ENCODE measurements at places on chromosomes 1 and 21.

GRCh38 chr1:169681140-169681539 is 30.3 kb downstream of the SELL start:
- no peak for DNase-seq

DNA sequence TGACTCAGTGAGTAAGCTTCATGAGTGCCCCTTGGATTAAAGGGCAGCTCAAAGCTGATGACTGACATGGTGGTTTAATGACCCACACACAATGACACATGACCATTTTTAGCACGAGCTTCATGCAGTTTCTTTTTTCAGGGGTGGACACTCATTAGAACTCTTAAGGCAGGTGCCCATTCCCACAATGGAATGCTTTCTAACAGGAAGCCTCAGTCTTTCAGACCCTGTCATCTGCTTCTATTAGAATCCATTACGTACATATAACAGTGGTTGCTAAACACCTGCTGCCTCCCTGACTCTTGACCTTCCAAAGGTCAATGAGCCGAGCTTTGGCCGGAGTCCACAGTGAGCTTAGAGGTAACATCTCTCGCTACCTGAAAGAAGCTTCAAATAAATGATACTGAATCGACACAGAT is 27.4 kb downstream of the AKNAD1 start:
- no peak for DNase-seq

DNA sequence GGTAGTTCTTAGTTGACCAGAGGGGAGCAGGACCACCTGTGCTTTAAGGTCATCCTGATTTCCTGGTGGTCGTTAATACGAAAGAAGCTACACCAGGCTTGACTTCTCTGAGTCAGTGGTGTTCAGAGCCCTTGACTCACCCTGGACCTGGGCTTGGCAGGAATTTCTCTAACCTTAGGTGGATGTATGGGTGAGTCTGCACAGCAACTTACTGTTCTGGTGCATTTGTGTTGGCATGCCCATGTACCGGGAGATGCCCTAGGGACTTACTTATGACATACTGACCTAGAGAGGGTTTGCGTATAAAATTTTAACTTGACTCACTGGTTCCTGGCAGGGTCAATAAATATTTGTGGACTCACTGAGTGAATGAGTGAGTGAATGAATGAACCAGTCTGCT is 304.6 kb downstream of the DISC1 start:
- no peak for DNase-seq

- DNase-seq, result peak; percentile 74
Observed at GRCh38 chr1:157992031-157992832, 1.2 kb upstream of the KIRREL1 start.

GRCh38 chr1:41431490-41432350 is 52.8 kb downstream of the EDN2 start:
- no peak for DNase-seq

DNA sequence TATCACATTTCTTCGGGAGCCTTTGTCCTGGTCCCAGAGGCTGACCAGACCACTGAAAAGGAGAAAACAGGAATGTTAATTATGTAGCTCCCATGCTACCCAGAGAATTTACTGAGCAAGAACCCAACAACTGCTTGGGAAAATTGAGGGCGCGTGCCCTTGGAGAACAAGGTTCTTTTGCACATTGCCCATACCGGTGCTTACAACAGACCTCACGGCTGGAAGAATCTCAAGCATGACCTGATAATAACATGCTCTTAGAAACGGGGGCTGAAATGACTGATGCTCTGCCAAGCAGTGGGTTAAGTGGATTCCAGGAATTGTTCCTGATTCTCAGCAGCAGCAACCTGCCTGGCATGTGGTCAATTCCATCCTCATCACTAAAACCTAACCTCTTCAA is 49.3 kb upstream of the AJAP1 start:
- no peak for DNase-seq

DNA sequence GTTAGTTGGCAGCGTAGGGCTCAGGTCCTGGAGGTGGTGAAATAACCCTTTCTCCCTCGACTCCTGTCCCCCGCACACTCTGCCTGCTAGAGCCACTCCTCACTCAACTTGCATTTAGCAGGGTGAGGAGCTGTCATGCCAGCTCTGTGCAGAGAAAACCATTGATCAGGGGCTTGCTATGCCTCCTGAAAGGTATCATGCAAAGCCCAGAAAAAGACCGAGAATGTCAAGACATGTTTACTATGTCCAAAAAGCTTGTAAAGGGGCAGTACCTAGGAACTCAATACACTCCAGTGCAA is 18.0 kb downstream of the ALDH4A1 start:
- DNase-seq, result no peak
